T1000 (cell line): ENCODE measurements at places on chromosomes 11 and 22.
A peak's percentile ranks its signal among the peaks of the same experiment; 100 is the strongest.

DNA sequence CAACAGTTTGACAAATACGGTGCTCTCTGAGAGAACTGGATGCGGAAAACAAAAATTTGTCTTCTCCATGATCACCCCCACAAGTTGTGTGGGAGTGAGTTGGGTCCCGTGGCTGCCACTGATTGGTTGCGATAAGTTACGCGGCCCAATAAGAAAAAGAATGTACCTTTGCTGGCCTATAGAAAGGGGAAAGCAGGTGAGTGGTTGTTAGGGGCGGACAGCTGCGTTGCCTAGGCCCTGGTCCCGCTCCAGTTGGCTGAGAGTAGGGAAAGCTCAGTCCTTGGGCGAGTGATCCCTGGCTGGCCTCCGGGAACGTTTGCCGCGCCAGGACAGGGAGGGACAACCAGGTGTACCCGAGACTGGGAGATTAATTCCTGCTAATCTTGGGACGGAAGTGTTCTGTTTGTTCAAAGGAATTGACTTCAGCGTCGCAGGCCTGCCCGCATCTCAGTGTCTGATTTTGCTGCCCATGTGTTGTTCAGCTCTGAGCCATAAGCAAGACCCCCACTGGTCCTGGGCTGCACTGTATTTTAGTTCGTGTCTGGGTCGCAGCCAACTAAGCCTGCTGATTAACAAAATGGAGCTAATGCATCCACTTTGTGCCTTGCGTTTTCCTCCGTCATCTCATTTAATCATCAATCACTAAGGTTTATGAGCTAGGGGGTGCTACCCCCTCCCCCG is 773 bp upstream of the SYVN1 start:
- peak; percentile 88 for DNase-seq

DNA sequence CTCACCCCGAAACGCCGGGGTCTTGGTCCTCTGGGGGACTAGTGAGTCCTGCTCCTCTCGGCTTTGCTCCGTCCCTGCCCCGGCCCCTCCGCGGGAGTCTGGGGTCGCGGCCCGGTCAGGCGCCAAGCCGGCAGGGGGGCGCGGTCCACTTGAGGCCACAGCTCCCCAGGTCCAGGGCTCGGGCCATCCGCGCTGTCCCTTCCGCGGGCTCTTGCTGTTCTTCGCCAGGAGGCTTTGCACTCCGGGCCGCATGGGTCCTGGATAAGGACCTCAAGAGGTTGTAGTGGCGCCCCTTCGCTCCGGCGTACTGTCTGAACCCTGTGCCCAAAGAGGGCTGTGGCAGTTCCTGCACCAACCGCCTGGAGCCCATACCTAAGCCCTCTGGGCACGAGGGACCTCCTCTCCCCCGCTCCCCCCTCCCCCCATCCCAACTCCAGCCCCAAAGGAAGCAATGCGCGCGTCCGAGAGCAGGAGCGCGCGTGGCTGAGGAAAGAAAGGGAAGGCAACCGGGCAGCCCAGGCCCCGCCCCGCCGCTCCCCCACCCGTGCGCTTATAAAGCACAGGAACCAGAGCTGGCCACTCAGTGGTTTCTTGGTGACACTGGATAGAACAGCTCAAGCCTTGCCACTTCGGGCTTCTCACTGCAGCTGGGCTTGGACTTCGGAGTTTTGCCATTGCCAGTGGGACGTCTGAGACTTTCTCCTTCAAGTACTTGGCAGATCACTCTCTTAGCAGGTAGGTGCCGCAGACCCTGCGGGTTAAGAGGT is at the start of gene ADM:
Gene ADM, plus strand, starts transcription at position 579 of the 767 bp plus-strand sequence. CDS start 628 bp downstream, outside the sequence.
- peak; percentile 96 for DNase-seq

GRCh38 chr22:45696227-45696626 is 24.6 kb downstream of the ATXN10 start:
- DNase-seq = no peak

DNA sequence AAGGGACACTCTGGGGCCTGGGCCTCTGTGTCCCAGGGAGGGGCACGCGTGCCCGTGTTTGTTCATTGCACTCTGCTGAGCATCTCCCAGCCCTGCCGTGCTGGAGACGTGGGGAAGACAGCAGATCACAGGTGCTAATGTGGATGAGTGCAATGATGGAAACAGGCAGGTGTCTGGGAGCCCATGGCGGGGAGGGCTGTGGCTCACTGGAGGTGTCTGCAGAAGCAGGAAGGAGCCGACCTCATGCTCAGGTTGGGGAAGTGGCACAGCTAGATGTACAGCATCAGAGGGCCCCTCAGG is 7.9 kb downstream of the TMEM258 start:
- no peak for DNase-seq

DNA sequence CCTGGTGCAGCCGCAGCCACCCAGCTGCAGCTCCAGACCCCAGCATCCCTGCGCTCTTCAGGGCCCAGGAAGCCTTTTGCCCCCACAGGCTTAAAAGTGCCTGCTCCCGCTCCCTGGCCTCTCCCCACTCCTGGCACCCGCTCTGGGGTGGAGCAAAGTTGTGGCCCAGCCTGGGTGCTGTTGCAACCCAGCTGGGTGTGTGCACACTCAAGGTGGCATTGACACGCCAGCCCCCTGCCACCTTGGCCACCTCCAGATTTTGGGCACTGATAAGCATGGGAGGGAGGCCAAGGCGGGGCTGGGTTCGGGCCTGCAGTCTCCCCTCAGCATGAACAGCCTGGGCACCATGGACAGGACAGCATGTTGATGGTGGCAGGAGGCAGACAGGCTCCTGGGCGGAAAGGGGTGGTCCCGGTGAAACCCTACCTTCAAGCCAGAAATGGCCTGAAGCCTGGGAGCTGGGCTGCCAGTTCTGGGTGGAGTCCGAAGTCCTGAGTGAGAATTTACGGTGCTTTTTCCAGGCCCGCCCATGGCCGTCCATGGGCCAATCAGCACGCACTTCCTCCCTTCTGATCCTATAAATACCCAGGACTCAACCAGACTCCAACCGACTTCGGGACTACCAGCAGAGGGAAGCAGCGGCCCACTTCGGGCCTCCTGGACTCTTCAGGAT is 23.6 kb upstream of the RNASEH2C start:
- no peak for DNase-seq

DNA sequence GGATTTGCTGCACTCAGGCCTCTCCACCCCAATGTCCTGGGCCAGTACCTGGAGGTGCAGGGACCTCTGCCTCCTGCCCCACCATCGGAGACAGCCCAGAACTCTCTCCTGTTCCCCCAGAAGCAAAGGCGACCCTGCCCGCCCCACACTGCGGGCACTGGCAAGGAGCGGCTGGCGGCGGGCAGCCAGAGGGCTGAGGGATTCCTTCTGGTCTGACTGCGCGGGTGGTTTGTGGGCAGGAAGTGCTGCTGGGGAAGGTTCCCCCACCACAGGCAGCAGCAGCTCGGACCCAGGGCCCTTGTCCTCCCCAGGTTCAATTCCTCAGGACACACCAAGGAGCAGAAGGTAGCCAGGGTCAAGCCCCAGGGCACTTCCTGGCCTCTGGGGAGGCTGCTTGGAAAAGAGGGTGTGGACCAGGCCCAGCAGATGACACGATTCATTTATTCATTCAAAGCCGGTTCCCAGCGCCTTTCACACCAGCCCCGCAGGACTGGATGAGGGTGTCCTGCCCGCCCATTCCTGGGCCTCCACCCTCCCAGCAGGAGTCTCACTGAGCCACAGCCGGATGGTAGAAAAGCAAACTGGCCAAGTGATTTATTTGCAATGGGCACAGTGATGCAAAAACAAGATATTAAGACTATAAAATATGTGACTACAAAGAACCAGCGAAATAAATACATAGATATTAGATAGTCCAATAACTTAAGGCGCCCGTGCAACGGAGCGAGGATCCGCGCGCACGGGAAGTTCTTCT is 1.2 kb downstream of the PHLDA2 start:
- no peak for DNase-seq

GRCh38 chr11:58502004-58502403 is 5.9 kb downstream of the OR5B21 start:
- no peak for DNase-seq

DNA sequence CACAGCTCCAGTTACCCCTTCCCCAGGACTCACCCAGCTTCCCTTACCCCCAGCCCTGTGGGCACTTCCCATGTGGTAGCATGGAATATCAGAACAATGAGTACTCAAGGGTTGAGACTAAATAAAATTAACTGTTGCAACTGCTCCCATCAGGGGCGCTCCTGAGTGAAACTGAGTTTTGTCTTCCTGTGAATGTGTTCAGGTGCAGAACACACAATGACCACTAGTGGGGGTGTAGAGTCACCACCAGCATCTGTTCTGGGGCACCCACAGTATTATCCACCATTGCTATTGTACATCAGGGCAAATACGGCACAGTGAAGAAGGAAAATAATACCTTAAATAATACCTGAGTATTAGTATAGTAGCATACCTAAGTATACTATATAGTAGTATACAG is 689.7 kb downstream of the TBC1D22A start:
- DNase-seq = no peak

DNA sequence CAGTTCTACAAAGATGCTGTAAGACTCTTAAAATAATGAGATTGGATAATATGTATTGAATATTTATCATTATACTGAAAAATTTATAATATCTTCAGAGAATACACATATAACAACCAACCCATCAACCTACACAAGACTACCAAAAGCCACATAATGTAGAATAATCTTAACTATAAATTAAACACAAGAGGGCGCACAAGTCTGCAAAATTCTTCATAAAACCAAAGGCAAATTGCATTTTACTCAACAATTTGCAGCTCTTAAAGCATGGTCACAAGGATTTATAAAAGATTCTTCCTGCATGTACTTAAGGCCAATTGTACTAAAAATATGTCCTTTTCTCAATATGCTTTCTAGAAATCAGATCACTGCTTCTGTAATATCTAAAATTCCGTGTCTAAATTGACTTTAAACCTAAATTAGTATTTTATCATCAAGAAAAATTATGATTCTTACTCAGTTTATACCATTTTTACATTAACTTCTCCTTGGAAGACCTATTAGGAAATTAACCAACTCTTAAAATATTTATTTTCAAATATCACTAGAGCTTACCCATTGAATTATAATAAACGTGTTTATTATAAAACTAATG is 79.0 kb downstream of the TTC28 start:
- DNase-seq = no peak

DNA sequence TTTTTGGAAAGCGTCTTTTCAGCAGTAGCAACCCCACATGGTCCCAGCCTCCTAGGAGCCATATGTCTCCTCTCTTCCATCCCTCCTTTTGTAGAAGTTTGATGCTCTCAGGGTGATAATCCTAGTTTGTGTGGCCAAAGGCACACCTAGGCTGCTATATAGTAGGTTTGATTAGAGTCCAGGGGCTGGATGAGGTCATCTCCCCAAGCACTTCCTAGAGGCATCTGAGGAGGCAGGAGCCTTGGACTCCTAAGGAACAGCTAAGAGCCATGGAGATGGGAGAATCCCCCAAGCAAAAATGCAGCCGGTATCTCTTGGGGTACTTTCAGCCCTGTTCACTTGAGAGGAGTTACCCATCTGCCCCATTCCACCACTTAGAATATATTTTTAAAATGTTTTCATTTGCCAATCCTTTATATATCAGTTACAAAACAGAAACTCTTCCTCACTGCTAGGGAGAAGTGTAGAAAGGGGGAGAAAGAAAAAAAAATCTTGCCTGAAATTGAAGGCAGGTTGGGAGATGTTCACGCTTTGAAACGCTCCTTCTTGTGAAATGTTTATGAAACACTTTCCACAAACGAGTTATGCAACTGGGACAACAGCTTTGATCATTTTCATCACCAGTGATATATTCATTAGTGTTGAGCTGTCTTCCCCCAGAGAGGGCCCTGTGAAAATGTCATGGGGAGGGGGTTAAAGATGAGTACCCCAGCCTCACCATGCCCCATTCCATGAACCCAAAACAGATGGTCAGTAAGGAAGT is 31.9 kb upstream of the TLCD5 start:
- no peak for DNase-seq

DNA sequence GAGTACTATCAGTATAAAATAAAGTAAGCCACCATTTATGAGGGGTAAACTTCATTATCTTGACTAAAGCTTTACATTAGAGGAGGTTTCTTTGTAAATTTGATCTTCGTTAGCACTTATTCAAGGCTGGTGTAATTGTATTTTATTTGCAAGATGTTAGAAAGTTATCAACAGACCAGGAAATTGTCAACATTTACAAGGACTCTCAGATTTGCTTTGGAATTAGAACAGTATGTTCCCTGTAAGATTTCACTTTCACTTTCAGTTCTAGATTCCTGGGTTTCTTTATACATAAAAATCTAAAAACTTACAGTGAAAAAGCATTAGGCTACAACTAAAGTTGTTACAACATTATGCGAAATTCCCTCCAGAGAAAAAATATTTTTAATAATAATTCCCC is 4.6 kb upstream of the BIRC3 start:
- no peak for DNase-seq

DNA sequence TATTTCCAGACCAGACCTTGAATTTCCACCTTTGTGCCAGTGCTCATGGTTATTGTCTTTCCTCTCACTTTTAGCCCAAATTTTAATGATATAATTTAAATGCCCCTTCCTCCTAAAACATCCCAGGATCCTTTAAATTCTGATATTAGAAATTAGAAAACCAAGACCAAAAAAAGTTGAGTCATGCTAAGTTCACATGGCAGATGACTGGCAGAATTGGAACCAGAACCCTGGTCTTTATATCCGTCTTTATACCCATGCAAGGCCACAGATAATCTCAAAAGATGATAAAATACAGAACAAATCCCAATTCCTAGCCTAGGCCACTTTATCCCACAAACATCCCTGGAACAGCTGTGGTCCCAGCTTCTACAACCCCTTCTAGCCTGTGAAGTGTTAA is 26.5 kb downstream of the ADORA2A start:
- DNase-seq = no peak

DNA sequence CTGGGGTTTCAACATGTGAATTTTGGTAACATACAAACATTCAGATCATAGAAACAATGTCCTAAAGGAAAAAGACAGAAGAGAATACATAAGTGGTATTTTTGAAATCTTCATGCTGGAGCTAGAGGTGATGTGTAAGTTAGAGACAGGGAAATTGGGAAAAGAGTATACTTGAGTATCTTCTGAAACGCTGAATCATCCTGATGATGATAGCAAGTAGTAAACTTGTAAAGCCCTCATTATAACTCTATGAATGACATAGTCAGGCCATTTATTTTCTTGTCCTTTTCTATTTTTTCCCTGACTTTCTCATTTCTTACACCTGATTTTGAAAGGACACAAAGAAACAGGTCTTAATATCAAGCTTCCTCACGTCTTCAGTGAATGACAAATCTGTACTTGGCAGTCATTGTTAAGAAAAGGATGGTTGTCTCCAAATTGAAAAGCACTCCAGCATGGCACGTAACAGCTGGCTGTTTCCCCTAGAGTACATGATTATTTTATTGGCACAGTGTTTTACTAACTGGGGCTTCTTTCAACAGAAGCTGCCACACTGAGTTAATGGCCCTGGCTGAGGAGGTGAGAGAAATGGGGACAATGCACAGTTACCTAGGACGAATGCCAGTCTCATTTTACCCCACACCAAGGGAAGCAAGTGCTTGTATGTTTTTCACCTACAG is 140.7 kb upstream of the CTSC start:
- DNase-seq = no peak
